ENCODE measurements at places on chromosomes 3 and 15. TPM values are rescaled to one million over a fixed set of nuclear protein-coding genes. Genes with fewer than 3 reads are reported as not detected.

VIPR1 gene
- total RNA-seq: 23.9 TPM

THRB gene
- total RNA-seq: 11.2 TPM

GRCh38 chr3:70517124-70517890 is 204.9 kb upstream of the MDFIC2 start:
- DNase-seq: no peak

- no peak for DNase-seq
Measured at GRCh38 chr3:188562144-188562543, 408.2 kb downstream of the LPP start.

DNA sequence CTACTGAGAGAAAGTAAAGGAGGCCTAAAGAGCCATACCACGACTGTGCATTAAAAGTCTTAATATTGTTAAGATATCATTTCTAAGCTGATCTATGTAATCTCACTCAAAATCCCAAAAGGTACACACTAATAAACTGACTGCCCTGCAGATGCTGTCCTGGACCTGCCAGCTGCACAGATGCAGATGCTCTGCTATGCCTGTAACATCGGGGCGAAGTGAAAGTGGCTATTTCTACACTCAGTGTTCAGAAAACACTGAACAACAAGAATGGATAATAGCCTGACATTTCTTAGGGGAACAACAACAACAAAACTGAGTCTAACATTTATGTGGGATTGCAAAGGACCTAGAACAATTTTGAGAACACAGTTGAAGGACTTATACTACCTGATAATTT is 31.9 kb downstream of the RAD18 start:
- no peak for DNase-seq

DNA sequence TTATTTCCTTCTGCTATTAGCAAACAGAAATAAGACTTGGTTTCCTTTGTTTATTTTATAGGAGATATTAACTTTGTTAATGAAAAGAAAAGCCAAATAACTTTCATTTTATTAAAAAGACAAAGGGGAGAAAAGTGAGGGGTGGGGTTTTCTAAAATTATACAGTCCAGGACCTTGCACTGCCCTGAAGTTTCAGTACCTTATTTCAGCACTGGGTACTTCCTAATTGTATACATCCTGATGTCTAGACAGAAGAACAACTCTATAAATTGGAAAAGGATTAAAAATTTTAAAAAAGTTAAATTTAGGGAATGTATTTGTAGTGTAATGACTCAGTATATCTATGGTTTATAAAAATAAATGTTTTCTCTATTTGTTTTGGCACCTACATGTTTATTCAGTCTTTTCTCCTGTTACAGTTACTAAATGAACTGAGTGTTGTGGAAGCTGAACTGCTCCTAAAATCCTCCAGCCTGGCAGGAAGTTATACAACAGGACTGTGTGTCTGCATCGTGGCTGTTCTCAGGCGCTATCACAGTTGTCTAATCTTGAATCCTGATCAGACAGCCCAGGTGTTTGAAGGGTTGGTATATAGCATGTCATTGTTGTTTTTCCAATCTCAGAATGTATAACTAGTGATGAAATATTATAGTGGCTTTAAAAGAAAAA is 27.6 kb upstream of the P2RY13 start:
- DNase-seq: no peak

DNA sequence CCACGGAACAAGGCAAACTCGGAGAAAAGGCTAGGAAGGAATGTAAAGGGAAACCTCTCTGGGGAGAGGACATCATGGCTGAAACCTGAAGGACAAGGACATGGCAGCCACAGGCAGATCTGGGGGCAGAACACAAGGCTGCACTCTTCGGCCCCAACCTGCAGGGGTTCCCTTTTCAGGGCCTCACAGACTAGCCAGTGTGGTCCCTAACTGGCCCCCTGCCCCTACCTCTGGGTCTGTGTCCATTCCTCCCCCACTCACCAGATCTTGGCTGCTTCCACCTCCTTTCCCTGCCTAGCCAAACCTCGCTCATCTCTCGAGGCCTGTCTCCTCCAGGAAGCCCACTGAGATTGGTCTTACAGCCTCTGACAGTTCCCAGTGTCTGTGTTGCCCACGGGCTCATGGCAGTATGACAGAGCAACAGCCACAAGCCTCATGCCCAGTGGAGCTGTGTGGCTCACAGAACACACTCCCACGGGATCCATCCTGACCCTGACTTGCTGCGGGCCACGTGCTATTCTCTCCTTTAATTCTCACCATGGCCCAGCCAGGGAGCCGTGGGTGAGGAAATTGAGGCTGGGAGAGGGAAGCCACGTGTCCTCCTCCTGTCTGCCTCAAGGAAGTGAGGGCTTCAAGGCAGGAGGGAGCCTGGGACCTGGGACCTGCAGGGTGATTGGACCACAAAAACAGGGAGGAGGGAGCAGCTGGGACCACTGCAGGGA is 26.5 kb downstream of the WNT7A start:
- no peak for DNase-seq

All from PC-9 (cell line).